ENCODE measurements at places on chromosomes 2 and 18.
A peak's percentile ranks its signal among the peaks of the same experiment; 100 is the strongest.

GRCh38 chr2:8542381-8543059 lies 139.3 kb upstream of the ID2 start:
- DNase-seq = no peak

- peak; percentile 91 for DNase-seq
These were observed 66.1 kb upstream of the SMAD7 start for GRCh38 chr18:49016648-49017539.

- DNase-seq = no peak
These were observed 20.6 kb downstream of the MBD2 start for GRCh38 chr18:54203914-54204313.

- peak; percentile 46 for DNase-seq
These were observed 9.4 kb downstream of the KHK start for GRCh38 chr2:27095745-27096651.
